ENCODE measurements at places on chromosomes 16 and 17. TPM values are rescaled to one million over a fixed set of nuclear protein-coding genes. Genes with fewer than 3 reads are reported as not detected.

DNA sequence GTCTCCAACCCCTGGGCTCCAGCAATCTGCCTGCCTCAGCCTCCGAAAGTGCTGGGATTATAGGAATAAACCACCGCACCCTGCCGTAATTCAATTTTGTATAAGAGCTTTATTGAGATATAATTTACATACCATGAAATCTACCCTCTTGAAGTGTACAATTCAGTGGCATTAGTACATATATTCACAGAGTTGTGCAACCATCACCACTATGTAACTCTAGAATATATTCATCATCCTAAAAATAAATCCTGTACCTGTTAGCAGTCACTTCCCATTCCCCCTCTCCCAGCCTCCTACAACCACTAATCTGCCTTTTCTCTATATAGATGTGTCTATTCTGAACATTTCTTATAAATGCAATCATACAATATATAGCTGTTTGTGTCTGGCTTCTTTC lies 26.1 kb downstream of the TOM1L2 start:
- no peak for DNase-seq

- DNase-seq = no peak
Measured at GRCh38 chr16:75011634-75012307, 12.9 kb downstream of the ZNRF1 start.

GRCh38 chr17:51035431-51035830 lies 85.2 kb downstream of the SPAG9 start:
- no peak for DNase-seq

SLC6A4 gene
- 1.3 TPM for polyA plus RNA-seq

SRCIN1 gene
- polyA plus RNA-seq = 3.0 TPM

- no peak for DNase-seq
Measured at GRCh38 chr16:638836-639235, 2.7 kb upstream of the METTL26 start.

ABCC3 gene
- 12.9 TPM for polyA plus RNA-seq

DNA sequence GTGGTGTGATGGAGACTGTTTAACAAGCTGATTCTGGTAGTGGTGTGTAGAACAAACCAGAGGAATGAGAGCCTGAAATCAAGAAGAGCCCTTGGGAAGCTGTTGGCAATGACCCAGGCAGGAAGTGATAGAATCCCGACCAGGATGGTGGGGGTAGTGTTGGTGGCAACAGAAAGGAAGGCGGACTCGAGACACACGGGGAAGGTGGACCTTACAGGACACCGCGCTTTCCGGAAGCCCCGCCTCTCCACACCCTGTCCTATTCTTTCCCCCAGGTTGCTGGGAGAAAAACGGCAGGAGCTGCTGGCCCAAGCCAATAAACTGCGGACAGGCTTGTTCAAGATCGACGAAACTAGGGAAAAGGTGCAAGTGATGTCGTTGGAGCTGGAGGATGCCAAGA lies 30.0 kb upstream of the KDM6B start:
- DNase-seq = peak; percentile 7

- DNase-seq = no peak
Measured at GRCh38 chr16:12160815-12161550, 184.4 kb downstream of the SNX29 start.

GRCh38 chr17:68384941-68385340 lies 72.4 kb downstream of the WIPI1 start:
- DNase-seq = no peak

KRT17 gene
- 3.2 TPM for polyA plus RNA-seq

DNA sequence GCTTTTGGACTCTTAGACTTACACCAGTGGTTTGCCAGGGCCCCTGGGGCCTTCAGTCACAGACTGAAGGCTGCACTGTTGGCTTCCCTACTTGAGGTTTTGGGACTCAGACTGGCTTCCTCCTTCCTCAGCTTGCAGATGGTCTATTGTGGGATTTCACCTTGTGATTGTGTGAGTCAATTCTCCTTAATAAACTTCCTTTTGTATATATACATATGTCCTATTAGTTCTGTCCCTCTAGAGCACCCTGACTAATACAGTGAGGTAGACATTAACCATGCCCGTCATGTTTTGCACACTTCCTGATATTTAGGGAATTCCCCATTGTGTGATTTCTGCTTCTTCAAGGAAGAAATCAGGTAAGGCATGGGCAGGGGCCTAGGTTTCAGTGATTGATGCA lies 147.8 kb upstream of the CA10 start:
- DNase-seq = no peak

GRCh38 chr17:29108823-29109476 lies 66.0 kb downstream of the PIPOX start:
- no peak for DNase-seq

CCDC92B gene
- 0.29 TPM for polyA plus RNA-seq

Data from renal cortex interstitium (tissue), 15 donors.